ENCODE measurements at places on chromosomes 5 and 9. TPM values are rescaled to one million over a fixed set of nuclear protein-coding genes. Genes with fewer than 3 reads are reported as not detected.

Gene EFNA5
- total RNA-seq = 1.2 TPM

Gene SPINK9
- total RNA-seq = not detected

GRCh38 chr9:131487621-131488031, 15.1 kb upstream of the POMT1 start:
- no peak for DNase-seq

GRCh38 chr5:150498501-150498900, 9.4 kb upstream of the NDST1 start:
- no peak for DNase-seq

- no peak for DNase-seq
These were observed 120.2 kb downstream of the SEMA6A start for GRCh38 chr5:116454417-116454927.

DNA sequence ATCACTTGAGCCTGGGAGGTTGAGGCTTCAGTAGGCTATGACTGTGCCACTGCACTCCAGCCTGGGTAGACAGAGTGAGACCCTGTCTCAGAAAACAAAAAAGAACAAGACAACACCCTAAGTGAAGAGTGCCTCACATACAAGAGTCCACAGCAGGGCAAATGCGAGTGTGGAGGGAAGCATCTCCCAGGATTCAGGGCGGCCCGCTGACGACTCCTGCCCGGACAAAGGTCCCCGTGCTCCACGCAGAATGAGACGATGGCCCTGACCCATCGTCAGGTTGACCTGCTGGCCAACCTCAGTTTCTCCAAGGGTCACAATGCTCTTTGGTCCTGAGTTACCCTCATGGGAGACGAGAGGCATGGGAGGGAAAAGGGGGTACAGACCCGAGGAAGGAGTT, 18.3 kb downstream of the MRNIP start:
- no peak for DNase-seq
